ENCODE measurements at places on chromosomes 11 and 22. TPM values are rescaled to one million over a fixed set of nuclear protein-coding genes. Genes with fewer than 3 reads are reported as not detected.
A peak's percentile ranks its signal among the peaks of the same experiment; 100 is the strongest.

DNA sequence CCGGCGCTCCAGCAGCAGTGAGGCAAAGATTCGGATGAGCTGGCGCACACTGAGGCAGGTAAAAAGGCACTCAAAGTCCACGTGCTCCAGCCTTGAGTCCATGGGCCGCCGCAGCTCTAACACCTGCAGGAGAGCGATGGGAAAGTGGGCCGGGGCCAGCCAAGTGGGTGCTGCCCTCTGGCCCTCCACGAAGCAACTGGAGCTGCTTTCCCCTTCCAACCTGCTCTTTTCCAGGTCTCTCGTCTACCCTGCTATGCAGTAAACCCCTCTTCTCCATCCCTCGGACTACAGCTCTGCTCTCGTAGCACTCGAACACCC lies 20.0 kb downstream of the RPL27A start:
- DNase-seq = no peak

- DNase-seq = no peak
Measured at GRCh38 chr11:61315260-61315659, 17.6 kb downstream of the DDB1 start.

DNA sequence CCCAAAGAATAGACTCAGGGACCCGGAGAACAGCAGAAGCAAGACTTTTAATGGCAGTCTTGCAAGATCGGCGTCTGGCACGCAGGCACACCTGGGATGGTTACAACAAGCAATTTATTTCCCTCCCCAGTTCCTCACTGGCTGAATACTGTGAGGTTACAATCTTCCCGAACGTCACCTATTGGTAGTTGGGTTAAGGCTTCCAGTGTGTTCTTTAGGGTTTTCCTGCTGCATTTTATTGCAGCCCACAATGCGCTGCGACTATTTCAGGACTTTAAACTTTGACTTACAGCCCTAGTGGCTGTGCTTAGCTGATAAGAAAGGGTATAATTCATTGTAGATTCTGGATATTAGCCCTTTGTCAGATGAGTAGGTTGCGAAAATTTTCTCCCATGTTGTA lies 11.5 kb upstream of the TRIM68 start:
- DNase-seq = no peak

- DNase-seq = no peak
Measured at GRCh38 chr11:12762278-12762677, 88.1 kb downstream of the TEAD1 start.

- DNase-seq = peak; percentile 45
Measured at GRCh38 chr22:18952022-18952421, 15.9 kb upstream of the PRODH start.

GRCh38 chr22:45083659-45084305 lies 74.0 kb upstream of the PHF21B start:
- DNase-seq = no peak

- no peak for DNase-seq
Measured at GRCh38 chr11:2187280-2187707, 15.7 kb upstream of the TH start.

GRCh38 chr22:40215266-40215665 lies 37.5 kb downstream of the TNRC6B start:
- no peak for DNase-seq

GRCh38 chr11:11020747-11021149 lies 162.9 kb upstream of the ZBED5 start:
- DNase-seq = no peak

- no peak for DNase-seq
Measured at GRCh38 chr11:12142909-12143308, 32.5 kb downstream of the MICAL2 start.

DNA sequence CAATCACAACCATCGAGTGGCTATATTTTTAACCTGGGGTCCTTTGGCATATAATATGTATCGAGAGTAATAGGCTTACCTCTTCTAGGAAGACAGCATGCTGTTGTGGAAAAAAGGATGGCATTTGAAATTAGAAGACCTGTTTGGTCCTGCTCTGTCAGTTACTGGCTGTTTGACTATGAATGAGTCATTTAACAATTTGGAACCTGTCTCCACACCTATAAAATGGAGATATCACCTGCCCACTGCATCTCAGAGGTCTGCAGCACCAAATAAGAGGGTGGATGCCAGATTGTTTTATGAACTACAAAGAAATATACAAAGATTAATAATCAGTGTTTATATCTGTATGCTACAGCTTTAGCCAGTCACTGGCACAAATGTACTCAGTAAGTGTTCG lies 60.8 kb downstream of the SLC25A17 start:
- no peak for DNase-seq

DNA sequence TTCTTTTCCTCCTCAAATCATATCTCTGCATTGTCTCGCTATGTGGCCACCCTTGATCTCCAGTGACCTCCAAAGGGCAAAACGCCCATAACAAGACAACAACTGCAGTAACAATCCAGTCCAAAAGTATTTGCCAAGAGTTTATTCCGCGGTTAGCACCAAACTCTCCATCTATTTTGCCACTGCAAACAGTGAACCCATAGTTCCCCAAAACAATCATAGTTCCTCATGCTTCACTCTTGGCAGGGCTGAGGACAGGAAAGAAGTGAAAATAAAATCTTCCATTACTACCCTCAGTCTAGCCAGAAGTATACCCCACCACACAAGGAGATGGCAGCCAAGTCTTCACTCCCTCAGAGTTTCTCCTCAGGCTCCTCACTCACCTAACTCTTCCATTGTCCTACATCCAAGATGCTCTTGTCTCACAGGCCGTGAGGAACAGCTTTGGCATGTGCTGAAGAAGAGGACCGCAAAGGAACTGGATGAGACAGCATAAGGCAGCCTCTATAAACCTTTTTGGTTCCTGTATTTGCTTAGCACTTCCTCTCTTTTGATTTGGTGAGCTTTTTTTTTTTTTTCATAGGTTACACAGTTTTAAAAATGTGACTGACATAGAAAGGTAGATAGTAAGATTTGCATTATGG lies at the start of gene LPXN:
Gene LPXN, minus strand, starts transcription at position 480 of the 644 bp plus-strand sequence. Its CDS starts 84 bp downstream, at position 396.
- DNase-seq = no peak

GRCh38 chr22:27986937-27987336 lies 67.9 kb upstream of the PITPNB start:
- no peak for DNase-seq

- DNase-seq = no peak
Measured at GRCh38 chr22:40281717-40282116, 64.6 kb upstream of the ADSL start.

GRCh38 chr11:132734217-132734616 lies 798.1 kb downstream of the OPCML start:
- DNase-seq = no peak

DNA sequence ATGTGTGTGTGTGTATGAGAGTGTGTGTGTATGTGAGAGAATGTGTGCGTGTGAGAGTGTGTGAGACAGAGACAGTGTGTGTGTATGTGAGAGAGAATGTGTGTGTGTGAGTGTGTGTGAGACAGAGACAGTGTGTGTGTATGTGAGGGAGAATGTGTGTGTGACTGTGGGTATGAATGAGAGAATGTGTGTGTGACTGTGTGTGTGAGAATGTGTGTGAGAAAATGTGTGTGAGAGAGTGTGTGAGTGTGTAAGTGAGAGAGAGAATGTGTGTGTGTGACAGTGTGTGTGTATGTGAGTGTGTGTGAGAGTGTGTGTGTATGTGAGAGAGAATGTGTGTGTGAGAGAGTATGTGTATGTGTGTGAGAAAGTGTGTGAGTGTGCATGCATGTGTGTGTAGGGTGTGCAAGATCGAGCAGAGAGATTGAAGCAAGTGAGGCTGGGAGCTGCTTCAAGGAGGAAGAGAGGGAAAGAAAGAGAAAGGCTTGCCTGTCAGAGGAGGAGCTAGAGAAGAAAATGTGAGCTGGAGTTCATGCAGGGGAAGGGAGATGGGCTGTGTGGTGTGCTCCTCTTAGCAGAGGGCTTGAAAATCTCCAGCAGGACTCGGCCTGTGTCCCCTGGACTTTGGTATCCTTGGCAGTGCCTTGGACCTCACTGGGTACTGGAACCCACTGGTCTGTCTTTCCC lies 27.7 kb upstream of the TP53I11 start:
- DNase-seq = no peak

DNA sequence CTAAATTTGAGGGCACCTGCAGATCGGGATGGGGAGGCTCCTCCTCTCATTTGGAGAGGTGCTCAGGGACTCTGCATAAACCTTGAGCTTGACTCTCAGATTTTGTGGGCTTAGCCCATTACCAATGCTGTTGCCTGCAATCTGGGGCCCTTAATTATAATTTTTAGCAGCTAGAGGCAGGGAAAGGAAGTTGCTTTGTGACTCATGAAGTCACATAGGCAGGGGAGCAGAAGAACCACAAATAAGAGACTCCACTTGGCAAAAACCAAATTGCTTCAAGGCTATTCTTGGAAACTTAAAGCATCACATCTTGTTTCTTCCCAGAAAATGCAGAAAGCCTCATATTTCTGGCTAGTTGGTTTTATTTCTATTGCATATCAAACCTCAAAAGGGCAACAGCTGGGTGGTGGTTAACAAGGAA lies 46.9 kb downstream of the MICAL2 start:
- no peak for DNase-seq

- DNase-seq = no peak
Measured at GRCh38 chr11:58616594-58616993, 5.9 kb upstream of the CNTF start.

DNA sequence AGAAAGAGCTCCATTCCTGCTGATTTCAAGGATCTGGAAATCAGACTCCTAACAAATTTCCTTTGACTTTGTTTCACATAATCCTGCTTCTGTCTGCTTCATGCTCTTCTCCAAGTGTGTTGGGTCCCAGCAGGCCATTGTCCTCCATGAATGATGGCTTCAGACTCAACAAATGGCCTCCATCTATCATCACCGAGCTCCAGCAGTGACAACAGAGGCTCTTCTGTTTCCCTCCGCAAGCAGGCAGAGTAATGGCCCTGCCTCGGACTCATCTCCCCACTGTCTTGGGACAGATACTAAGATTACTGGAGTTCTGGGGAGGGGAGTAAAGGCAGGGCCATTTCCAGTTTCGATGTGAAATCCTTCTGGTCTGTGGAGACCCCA lies 127.3 kb downstream of the TENM4 start:
- DNase-seq = no peak

DNA sequence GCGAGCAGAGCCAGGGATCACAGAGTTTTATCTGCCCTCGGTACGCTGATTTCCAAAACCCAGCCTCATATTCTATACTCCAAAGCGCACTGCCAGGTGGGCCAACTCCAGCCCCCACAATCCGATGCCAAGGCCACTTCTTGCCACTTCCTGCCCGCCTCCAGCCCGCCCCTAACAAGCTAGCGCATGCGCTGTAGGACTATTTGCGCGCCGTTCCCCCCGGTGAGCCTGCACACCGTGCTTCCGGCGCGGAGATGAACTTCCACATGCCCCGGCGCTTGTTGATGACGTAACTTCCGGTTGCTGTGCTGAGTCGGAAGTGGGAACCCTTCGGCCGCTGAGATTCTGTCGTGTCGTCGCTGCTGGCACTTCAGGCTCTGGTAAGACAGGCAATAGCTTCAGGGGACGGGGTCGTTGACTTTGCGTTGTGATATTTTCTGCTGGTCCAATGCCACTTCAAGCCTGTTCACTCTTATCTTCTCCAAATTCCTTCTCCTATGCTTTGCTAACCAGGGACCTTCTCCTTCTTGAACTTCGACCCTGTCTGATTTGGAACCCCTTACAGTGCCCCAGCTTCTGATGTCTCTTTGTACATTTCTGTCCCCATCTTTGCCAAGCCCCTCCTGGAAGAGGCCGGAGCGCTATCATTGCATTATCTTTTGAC lies at the start of gene UBE4A:
Gene UBE4A, plus strand, starts transcription at position 306 of the 664 bp plus-strand sequence. CDS start 5,481 bp downstream, outside the sequence.
- DNase-seq = peak; percentile 96

DNA sequence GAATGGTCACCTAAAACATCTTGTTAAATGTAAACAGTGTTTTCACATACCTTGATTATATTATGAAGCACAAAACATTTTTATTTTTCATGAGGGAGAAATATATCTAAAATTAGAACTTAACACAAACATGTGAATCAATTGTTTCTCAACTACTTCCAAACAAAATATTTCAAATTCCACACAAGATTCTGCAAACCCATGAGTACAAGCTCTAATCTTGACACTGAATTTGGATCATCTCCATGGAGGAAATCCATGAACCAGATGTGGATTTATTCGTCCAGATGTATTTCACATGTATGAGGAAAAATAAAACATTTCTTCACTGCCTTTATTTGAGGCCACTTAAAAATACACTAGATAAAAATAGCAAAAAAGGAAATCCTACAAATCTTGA lies 184.2 kb downstream of the SBF2 start:
- no peak for DNase-seq

GRCh38 chr11:93528252-93528651 lies 14.9 kb downstream of the SMCO4 start:
- no peak for DNase-seq

GRCh38 chr22:44878483-44879300 lies 126.3 kb downstream of the ARHGAP8 start:
- no peak for DNase-seq

DNA sequence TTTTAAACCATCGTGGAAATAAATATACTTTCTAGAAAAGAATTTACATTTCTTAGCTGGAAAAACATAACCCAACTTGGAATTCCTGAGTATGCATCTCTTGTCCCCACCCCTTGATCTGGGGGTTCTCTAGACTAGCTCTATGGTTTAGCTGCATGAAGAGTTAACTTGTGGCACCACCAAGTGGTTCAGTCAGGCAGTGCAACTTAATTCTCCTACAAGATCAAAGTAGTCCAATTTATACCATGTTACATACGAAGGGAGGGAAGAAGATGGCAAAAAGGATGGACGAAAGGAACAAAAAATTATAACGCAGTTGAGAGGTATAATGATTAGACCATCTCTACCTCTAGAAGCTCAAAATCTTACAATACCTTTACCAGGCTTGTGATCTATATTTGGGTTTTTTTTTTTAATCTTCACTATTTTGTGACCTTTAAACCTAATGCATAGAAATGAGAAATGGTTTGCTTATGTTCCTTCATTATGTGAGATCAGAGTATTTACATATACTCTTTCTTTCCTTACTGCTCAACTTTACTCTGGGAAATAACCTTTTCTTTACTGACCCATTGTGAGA lies 28.5 kb upstream of the ALKBH3 start:
- no peak for DNase-seq

DNA sequence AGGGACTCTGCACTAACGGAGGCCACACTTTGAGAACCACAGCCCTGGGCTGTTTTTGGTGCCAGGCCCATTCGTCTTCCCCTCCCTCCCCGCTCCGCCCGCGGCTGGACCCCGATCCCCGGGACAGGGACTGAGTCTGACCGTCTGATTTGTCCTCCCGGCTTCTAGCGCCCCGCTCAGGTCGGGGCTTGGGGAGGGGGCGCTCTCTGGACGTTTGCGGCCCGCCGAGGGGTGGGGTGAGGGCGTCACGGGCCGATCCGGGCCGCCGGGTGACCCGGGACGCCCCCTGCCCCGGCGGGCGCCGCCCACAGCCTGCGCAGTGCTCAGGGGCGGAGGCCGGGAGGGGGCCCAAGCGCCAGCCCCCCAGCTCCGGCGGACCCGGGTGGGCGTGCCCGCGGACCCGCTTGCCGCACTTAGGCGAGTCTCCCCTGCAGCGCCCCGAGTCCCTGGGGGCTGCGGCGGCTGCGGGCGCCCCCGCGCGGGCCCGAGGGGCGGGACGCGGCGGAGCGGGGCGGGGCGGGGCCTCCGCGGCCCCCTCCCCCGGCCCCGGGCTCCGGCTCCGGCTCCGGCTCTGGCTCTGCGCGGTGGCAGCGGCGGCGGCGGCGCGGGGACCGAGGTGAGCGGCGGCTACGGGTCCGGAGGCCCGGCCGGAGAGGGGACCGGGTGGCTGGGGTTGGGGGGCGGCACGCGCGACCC lies 33.7 kb upstream of the PRR5 start:
- no peak for DNase-seq

The FAT3 gene
- 0.04 TPM for total RNA-seq

The VWCE gene
- 3.6 TPM for total RNA-seq

The SAA4 gene
- total RNA-seq = 1,388 TPM

The PRDM11 gene
- total RNA-seq = 3.6 TPM

The OR5B21 gene
- not detected for total RNA-seq

The RPS6KA4 gene
- total RNA-seq = 12.1 TPM

The CCDC73 gene
- 0.18 TPM for total RNA-seq

The CRYBA4 gene
- total RNA-seq = not detected
